ENCODE measurements at places on chromosomes 6 and 20.

DNA sequence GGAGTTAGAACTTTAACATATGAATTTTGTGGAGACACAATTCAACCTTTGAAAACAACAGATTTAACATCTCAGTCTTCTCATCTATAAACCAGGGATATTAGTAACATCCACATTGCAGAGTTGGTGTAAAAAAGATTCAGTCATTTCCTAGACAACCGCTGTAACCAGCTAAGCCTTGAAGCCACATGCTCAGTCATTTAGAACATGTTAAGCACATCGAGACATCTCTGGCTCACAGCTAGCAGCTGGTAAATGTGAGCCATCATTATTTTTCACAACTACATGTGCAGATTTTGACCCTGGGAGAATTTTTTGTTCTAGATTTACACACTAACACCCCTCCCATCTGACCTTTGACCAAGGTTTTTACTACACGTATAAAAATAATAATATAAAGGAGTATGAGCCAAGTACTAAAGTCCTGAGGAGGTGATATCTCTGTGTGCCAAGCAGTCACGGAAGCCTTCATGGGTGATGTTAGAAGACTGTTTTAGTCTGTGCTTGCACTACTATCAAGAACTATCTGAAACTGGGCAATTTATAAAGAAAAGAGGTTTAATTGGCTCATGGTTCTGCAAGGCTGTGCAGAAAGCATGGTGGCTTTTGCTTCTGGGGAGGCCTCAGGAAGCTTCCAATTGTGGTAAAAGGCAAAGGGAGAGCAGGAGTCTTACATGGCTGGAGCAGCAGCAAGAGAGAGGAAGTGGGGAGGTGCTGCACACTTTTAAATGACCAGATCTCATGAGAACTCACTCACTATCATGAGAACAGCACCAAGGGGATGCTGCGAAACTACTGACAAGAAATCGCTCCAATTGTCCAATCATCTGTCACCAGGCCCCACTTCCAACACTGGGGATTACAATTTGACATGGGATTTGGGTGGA is 48.7 kb upstream of the IL20RA start:
- no peak for DNase-seq

GRCh38 chr6:14738933-14739332 is 506.9 kb upstream of the JARID2 start:
- no peak for DNase-seq

DNA sequence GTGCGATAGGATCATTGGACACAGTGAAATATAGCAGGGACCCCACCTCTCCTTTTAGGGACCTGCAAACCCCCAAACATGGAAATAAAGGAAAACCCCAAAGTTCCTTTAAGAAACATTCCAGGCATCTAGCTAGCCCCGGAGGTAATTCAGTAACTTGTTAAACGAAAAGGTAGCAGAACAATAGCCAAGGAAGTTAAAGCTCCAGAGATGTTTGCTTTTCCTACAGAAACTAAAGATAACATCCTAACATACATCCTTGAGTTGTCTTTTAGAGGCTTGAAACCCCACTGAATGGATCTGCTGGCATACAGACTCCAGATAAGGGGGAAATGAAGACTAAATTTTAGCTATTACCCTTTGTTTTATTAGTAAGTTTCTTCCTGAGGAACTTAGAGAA is 51.0 kb downstream of the FAM184A start:
- DNase-seq = no peak

GRCh38 chr20:1164871-1165270 is 19.9 kb downstream of the TMEM74B start:
- no peak for DNase-seq

GRCh38 chr6:66307490-66307889 is 600.5 kb upstream of the EYS start:
- DNase-seq = no peak

GRCh38 chr6:125524356-125524755 is 222.6 kb upstream of the HDDC2 start:
- DNase-seq = no peak

DNA sequence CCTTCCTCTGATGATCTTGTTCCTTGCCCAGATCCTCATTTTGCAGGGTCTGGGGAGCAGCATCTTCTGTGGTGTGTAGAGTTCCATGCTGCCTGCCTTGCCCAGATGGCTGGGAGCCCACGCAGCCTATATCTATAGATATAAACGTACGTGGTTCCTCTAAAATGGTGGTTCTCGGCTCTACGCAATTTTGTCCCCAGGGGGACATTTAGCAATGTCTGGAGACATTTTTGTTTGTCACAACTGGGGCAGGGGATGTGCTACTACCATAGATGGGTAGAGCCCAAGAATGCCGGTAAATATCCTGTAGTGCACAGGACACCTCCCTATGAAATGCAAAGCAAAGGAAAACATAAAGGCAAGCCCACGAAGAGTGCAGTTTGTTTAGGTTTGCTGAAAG is 98.4 kb upstream of the SPACA1 start:
- no peak for DNase-seq

- DNase-seq = no peak
These were observed 774 bp upstream of the SFT2D1 start for GRCh38 chr6:166343150-166343487.

DNA sequence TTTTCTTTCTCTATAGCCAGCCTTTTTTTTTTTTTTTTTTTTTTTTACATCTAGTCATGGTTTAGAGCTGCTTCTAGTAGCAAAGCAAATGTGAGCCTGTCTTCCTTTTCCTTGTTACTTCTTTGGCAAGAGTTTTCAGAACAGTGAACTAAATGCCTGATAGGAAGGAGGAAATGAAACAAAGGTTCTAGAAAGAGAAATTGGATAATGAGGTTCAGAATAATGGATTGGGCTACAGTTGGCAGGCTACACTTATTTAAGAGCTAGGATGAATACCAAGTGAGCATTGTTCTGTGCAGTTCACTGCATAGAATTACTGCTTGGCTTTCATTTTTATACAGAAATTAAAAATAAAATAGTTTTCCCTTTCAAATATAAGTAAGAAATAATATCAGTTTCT is 78.6 kb downstream of the HIVEP1 start:
- no peak for DNase-seq

Measured in smooth muscle cell of the brain vasculature (primary cell).